Stimulated activated naive CD8-positive, alpha-beta T cell treated with anti-CD3 and anti-CD28 coated beads, Interleukin-15, amount 100 ng/mL, for 72 hours (primary cell): ENCODE measurements at places on chromosomes 5 and 9.

DNA sequence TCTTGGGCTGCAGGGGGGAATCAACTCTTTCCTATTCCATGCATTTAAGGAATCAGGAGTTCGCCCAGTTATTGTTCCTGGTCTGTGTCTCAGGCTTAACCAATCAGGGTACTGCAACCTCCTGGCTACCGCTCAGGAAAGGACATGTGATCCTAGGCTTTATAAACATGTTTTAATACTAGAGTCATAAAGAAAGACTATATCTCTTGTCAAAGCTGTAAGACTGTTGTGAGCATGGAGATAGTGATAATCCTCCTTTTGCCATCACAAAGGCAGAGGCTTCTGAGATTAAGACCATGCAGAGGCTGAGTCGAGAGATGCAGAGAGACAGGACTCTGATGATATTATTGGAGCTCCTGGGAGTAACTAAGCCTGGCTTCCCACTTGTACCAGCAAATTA lies 137.0 kb downstream of the YIPF5 start:
- no peak for DNase-seq

DNA sequence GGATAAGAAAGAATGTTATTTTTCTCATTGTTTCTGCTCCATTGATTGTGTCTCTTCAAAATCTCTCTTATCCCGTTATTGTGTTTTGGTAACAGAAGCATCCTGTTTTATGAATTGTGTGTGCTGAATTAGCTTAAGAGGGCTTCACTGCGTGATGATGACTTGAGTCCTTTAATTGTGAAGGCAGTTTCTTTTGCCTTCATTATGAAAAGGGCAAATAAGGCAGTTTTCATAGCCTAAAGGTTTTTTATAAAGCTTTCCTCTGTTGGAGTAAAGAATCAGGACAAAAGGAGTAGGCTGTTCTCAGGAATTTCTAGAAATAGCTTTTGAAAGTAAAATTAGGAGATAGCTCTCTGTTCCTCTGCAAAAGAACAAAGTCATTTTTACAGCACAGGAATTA lies 169.8 kb downstream of the FOCAD start:
- no peak for DNase-seq

DNA sequence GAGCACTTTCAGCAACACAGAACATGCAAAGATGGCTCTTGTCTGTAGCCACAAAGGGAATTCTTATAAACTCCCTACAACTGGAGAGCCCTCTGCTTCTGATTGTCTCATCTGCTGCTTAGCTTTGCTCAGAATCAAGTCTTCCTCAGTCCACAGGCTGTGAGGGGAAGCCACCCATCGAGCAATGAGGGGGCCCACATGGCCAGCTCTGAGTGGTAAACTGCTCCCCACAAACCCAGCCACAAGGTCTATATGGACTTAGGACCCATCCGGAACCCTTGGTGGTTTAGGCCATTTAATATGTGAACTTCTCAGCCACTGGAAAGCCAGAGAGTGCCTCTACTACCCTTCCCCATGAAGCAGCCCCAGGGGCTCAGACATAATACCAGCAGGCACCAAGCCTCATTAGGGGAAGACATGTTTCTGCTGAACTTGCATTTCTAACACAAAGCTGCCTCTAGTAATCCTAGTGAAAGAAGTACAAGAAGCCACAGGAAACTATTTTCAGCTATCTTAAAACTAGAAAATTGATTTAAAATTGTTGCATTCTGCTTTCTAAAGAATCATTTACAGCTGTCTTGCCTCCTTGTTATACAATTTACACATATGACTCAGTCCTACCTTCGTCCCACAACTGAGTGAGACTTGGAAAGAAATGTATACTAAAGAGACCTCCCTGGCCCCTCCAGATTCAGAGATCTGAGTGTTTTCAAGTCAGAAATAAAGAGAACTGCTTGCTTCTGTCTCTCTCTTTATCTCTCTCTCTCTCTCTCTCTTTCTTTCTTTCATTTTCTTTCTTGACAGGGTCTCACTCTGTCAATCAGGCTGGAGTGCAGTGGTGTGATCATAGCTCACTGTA lies 90.2 kb downstream of the ESM1 start:
- no peak for DNase-seq

DNA sequence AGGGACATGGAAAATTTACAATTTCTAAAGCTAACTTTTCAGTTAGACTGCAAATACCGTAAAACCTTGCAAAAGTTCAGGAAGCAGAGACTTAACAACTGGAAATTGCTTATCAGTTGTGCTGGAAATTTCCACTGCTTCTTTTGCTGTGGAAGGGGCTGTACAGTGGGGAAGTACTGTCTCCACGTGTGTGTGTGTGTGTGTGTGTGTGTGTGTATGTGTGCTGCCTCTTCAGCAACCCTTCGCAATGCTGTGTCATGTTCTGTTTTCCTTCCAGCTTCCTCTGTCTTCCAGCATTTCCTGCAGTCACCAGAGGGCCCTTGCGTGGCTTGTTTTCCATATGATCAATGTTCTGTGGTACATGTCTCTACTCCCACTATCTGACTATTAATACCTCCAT lies 87.5 kb upstream of the RANBP3L start:
- no peak for DNase-seq

DNA sequence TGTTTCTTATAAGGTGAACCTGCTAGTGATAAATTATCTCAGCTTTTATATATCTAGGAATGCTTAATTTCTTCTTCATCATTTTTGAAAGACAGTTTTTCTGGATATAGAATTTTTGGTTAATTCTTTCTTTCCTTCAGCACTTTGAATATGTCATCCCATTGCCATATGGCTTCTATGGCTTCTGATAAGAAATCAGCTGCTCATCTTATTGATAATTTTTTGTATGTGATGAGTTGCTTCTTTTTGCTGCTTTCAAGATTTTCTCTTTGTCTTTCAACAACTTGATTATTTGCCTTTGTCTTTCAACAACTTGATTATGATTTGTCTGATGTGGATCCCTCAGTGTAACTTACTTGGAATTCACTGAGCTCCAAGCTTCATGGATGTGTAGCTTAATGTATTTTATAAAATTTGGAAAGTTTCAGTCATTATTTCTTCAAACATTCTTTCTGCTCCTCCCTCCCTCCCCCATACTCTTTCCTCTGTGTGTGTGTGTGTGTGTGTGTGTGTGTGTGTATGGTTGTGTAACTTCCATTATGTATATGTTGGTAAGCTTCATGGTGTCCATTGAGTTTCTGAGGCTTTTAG lies 243.9 kb downstream of the TLE1 start:
- DNase-seq = no peak

DNA sequence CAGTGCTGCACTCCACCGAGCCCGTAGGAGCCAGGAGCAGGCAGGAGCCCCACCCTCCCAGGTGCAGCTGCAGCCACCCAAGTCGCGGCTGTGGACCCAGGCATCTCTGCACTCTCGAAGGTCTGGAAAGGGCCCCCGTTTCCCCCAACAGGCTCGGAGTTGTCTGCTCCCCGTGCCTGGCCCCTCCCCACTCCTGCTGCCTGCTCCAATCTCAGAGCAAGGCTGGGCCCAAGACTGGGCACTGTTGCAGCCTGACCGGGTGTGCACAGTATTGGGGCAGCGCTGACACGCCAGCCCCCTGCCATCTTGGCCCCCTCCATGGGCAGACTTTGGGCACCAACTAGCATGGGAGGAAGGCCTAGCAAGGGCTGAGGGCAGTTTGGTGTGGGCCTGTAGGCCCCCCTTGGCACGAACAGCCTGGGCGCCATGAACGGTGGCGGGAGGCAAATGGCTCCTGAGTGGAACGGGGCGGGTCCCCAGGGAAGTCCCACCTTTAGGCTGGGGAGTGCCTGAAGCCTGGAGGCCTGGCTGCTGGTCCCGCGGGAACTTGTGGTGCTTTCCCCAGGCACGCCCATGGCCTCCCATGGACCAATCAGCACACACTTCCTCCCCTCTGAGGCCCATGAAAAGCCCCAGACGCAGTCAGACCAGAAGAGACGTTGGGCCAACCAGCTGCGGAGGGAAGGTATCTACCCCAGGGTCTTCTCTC lies 60.4 kb downstream of the PSAT1 start:
- no peak for DNase-seq

DNA sequence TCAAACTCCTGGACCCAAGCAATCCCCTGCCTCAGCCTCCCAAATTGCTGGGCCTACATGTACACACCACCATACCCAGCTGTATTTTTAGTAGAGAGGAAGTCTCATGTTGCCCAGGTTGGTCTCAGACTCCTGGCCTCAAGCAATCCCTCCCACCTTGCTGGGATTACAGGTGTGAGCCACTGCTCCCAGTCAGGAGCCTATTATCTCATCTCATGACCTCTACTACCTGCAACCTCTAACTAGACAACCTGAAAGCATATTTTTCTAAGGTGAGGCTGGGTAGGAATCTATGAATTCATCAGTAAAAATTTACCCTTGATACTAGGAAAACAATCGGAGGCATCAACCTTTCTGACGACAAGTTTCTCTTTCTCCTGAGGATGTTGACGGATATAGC lies 10.0 kb downstream of the FAM13B start:
- no peak for DNase-seq

DNA sequence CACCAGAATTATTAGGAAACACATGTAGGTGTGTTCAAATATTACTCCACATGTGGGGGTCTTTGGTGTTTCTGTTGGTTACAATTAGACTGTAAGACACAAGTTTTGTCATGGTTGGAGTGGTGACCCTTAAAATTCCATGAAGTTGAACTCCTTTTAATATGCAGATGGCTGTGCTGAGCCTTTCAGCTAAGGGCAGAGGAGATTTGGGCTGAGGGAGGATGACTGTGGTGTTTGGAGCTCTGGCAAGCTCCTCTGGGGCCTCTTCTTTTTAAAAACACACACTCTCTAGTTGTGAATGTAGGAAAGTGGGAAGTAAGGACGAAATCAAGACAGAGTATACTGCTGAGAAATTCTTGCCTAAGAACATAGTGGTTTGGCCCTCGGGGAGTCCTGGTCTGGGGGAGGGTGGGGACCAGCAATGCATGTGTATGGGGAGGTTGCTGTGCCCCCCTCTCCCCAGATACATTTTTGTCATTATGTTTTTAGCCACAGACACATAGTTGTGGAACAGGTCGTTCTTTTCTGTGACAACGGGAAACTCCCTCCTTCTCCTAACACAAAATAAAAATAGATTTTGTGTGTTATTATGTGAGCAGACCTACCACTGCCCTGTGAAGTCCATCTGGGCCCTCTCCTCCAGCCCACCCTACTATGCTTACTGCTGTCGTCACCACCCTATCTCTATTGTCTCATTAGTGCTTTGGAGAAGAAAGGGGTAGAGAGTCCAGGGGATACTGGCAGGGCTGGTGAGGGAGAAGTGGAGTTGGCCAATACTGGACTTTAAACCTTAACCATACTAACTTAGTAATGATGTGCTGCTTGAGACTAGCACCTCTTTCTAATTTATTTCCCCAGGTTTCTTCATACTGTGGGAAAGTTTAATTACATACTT lies 10.0 kb downstream of the SMARCA2 start:
- no peak for DNase-seq

DNA sequence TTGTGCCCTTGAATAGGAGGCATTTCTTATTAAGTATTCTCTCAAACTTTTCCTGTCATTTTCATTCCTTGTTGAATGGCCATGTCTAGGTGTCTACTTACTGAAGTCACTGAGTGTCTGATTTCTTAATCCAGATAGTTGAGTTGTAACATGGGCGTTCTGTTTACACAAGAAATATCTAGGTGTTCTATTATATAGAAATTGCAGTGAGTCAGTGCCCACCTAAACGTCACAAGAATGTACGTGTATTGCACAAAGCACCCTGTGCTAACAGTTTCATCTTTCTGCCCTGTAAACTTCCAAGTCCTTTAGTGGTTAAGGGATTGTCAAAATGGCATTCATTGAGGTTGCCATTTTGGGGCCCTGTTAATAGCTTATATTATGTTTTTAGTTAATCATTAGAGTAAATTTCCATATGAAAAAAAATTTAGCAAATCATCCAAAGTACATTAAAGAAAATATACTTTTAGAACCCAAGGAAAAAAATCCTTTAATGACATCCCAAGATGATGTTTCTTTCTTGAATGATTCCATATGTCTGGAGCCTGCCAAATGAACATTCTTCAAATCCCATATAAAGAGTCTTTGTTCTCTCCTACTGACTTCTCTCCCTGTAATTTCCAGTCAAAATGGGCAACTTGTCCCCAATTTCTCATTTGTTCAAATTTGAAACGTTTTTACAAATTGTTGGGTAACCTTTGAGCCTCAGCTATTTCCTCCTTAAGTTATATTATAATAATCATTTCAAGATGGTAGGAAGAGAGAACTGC lies 114.2 kb downstream of the GOLPH3 start:
- DNase-seq = no peak

GRCh38 chr9:6270896-6271295 lies 55.3 kb downstream of the IL33 start:
- no peak for DNase-seq

DNA sequence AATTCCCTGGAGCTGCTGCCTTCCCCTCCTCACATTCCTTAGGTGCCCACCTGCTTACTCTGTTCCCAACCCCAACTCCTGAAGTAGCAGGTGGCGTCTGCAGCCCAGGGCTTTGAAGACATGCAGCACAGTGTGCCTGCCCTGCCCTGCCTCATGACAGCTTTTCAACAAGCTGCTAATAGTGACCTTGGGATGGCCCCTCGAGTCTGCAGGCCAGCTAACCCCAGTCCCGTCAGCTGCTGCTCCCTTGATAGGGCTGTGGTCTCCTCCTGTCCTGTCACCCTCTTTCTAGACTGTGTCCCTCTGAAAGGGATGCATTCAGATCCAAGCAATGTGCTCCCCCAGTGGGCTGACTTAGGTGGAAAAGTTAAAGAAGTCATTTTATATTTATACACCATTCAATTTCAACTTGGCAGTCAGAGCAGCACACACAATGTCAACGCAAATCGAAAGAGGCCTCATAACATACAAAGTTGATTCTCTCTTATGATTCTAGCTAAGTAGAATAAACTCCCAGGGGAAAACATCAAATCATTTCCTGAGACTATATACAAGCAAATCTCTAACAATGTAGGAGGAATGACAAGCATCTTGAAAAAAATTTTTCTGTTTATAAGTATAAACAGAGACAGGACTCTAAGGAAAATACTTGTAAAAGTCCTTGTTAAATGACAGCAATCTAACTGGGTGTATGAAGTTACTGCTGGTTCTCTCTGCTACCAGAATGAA lies 37.9 kb downstream of the ADRB2 start:
- no peak for DNase-seq
